ENCODE measurements at places on chromosomes 7 and 10. TPM values are rescaled to one million over a fixed set of nuclear protein-coding genes. Genes with fewer than 3 reads are reported as not detected.

DNA sequence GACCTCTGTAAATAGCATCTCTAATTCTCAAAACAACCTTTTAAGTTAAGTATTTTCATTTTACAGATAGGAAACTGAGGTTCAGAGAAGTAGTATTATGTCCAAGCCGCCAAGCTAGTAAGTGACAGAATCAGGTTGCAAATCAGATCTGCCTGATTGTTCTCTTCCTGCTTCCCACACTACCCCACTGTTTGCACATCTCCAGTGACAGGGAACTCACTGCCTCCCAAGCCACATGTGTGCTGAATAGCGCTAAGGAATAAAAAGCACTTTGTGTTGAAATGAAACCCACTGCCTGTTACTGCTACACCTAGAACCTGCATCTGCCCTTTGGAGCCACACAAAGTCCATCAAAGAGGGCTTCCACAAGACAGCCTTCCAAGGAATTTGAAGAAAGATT, 45.1 kb upstream of the WDR11 start:
- DNase-seq = no peak

The PKD1L1 gene
- 1.5 TPM for total RNA-seq

DNA sequence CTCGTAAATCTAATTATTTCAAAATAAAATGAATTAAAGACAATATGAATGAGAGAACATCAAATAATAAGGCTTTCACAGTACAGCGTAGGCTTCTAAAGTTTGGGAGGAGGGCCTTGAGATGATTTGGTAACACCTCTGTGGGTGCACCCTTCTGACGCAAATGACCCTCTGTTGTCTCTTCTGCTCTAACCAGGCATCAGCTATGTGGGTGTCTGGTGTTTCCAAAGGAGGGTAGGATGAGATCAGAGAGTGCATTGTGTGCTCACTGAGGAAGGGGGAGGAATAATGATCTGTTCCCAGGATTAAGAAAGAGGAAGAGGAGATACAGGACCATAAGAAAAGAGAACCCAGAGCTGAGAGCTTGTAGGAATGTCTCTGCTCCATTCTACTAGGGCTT, 420.4 kb downstream of the SDK1 start:
- DNase-seq = no peak

The NPY4R2 gene
- not detected for total RNA-seq

- DNase-seq = no peak
Measured at GRCh38 chr10:97540669-97541500, 31.7 kb upstream of the ANKRD2 start.

The MPP7 gene
- total RNA-seq = 14.7 TPM

The SMKR1 gene
- total RNA-seq = not detected

The ACTL6B gene
- not detected for total RNA-seq

GRCh38 chr10:11672836-11673235, 61.4 kb upstream of the USP6NL start:
- no peak for DNase-seq

DNA sequence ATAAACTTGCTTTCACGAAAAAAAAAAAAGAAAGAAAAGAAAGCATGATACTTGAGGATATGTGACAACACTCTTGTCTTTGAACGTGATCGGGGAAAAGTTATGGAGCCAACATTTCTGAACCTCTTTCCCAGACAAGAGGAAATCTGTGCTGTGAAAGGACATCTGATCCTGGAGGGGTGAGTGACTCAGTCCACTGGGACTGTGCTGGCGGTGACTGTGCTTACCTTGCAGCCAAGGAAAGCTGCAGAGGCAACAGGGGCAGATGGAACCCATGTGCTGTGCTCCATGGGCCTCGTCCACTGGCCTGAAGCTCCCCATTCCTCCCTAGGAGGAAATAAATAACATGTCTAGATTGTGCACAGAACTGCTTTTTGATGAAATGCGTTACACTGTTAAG, 116.5 kb upstream of the RAB11FIP2 start:
- no peak for DNase-seq

DNA sequence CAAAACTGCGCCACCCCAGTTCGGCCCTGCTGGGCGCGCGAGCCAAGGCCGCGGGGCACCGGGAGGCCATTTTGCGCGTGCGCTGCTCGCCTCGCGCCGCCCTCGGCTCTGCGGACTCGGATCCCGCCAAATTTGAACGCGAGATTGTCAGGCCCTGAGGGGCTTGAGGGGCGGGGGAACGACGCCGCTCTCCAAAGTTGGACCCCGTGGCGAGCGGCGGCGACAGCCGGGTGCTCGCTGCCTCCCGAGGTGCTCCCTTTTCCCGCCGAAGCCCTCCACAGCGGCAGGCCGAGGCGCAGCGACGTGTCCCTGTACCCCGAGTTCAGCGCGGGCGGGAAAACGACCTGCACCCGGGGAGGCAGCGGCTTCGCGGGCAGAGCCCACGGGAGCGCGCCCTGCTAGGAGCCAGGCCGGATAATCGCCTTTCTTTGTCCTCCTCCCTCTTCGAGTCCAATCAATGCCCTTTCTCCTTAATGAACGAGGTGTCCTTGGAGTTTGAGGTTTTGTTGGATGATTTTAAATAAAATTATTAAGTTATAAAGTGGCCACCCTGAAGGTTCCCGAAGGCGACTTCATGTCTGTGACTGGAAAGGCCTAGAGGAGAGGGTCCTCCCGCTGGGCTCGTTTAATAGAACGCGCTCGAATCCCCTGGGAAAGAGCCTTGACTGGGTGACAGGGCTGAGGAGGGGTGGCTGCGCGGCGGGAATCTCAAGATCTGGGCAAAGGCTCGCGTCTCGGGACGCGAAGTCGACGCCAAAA, 10.7 kb upstream of the SPAG6 start:
- no peak for DNase-seq

The HTR7 gene
- total RNA-seq = 0.22 TPM

The VSTM2A gene
- not detected for total RNA-seq

- no peak for DNase-seq
Measured at GRCh38 chr7:92058899-92059298, 75.4 kb downstream of the CYP51A1 start.

The NUTM2D gene
- 6.0 TPM for total RNA-seq

DNA sequence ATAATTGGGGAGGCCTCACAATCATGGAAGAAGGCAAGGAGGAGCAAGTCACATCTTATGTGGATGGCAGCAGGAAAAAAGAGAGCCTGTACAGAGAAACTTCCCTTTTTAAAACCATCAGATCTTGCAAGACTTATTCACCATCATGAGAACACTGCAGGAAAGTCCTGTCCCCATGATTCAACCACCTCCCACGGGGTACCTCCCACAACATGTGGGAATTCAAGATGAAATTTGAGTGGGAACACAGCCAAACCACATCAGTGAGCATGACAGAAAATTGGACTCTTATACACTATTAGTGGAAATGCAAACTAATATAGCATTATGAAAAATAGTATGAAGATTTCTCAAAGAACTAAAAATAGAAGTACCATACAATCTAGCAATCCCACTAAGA, 271.2 kb downstream of the MAGI2 start:
- no peak for DNase-seq

GRCh38 chr10:124035928-124036558, 57.4 kb downstream of the CHST15 start:
- DNase-seq = peak; percentile 33

DNA sequence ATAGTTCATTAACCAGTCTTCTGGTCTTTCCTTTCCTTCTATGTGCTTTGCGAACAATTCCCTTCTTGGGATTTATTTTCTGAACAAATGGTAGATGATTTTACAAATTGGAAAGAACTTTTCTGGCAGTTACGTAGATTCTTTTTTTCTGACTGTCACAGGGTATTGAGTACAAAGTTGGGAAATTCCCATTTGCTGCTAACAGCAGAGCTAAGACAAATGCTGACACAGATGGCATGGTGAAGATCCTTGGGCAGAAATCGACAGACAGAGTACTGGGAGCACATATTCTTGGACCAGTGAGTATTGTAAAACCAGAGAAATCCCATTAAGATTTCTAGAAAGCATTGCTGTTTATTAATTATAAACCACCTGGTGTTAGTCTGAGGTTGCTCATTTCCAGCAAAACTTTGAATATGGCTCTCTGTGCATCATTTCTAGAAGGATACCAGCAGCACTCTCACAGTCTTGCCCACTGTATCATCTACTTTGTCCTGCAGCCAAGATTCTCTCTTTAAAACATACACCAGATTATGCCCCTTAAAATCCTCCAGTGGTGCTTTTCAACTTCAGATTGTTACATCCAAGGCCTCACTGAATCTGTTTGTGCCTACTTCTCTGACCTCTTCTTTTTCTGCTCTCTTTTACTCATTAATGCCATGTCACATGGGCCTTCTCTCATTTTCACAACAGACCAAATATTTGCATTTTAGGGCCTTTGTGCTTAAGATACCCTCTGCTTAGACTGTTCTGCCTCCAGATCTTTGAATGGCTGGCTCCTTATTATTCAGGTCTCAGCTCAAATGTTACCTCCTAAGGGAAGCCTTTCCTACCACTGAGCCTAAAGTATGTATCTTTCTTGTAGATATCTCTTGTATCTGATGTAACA, 27.0 kb downstream of the DLD start:
- no peak for DNase-seq

The AMPH gene
- total RNA-seq = 2.6 TPM

The SMIM30 gene
- total RNA-seq = 148 TPM

All from left ventricle myocardium inferior (tissue), 1 donor.